Stimulated activated CD4-positive, alpha-beta T cell treated with anti-CD3 and anti-CD28 coated beads, Interleukin-2, amount 100 ng/mL, for 24 hours (primary cell): ENCODE measurements at places on chromosomes 16 and 17.

GRCh38 chr17:77140878-77141767 lies at the start of gene SEC14L1:
Gene SEC14L1 (plus strand): TSS chr17:77140969. CDS start chr17:77143597, 2,628 bp downstream.
- peak; percentile 47 for DNase-seq

DNA sequence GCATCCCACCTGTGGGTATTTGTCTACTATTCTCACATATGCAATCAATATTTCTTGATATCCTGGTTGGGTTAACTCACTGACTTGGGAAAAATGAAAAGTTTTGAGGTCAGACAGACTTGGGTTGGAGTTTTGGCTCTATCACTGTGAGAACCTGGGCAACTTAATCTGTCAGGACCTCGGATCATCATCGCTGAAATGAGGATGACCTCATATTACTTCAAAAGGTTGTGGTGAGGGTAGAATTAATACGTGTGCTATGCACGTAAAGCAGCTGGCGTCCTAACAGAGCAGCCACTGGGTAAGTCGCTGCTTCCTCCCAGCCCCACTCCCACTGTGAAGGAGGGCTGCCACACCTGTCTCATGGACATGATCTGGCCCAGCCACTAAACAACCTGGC lies 57.3 kb downstream of the COG7 start:
- DNase-seq: no peak

- no peak for DNase-seq
Observed at GRCh38 chr16:49473773-49474172, 100.2 kb downstream of the C16orf78 start.

- DNase-seq: no peak
Observed at GRCh38 chr17:82153295-82153691, 55.3 kb upstream of the FASN start.

DNA sequence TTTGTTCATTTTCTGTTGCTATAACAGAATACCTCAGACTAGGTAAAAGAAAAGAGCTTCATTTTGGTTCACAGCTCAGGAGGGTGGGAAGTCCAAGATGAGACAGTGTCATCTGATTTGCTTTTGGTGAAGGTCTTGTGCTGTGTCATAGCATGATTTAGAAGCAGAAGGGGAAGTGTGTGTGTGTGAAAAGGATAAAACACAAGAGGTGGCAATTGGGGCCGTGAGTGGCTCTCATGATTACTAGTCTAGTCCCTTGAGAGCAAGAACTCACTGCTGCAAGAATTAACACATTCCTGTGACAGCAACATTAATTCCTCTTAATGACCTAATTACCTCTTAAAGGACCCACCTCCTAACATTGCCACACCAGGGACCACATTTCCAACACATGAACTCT lies 8.3 kb downstream of the SLC35G3 start:
- DNase-seq: no peak

DNA sequence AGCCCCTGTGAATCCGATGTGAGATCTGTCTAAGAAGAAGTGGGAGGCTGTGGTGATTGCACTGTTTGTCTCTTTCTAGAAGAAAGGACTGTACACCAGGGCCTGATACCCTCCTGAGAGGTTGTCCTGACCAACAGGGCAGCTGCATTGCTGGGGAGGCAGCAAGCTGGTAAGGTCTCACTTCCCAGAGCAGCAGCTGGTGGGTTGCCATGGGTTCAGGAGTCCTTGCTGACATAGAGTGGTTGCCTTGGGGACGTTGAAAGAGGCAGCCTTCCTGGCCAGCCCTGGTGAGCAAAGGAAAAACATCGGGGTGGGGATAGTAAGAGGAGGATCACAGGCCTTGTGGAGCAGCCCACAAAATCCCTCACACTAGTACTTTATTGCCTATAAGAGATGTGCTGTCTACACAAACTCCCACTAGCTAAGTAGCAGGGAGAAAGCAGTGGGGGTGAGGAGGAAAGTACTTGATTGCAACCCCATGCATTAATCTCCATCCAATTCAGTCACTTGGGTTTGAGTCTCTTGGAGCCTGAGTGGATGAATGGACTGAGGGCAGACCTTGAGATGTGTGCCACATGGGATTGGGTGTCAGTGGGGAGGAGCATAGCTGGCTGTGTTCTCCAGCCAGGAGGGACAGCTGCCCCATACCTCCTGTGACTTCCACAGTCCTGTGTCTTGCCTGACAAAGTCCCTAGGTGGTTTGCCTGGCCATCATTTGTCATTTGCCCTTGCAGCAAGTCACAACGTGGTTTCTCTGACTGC lies 143.8 kb upstream of the RPL38 start:
- no peak for DNase-seq

GRCh38 chr17:38546396-38546795 lies 59.4 kb downstream of the SRCIN1 start:
- DNase-seq: no peak

DNA sequence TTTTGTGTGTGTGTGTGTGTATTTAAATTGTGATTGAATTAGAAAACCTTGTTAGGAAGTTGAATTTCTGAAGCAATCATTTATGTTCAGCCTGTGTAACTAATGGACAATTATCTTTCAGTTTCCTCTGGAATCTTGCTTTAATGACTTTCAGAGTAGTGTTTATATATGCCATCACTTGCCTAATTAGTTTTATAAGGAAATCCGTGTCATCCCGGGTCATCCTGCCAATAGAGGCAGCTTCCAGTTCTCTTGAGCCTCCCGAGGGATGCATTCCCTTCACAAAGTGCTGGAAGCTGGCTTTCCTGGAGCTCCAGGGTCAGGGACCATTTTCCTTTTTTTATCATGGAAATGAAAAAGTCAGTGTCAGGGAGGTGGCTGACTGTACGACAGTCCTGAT lies 42.9 kb downstream of the PRKCA start:
- DNase-seq: no peak

DNA sequence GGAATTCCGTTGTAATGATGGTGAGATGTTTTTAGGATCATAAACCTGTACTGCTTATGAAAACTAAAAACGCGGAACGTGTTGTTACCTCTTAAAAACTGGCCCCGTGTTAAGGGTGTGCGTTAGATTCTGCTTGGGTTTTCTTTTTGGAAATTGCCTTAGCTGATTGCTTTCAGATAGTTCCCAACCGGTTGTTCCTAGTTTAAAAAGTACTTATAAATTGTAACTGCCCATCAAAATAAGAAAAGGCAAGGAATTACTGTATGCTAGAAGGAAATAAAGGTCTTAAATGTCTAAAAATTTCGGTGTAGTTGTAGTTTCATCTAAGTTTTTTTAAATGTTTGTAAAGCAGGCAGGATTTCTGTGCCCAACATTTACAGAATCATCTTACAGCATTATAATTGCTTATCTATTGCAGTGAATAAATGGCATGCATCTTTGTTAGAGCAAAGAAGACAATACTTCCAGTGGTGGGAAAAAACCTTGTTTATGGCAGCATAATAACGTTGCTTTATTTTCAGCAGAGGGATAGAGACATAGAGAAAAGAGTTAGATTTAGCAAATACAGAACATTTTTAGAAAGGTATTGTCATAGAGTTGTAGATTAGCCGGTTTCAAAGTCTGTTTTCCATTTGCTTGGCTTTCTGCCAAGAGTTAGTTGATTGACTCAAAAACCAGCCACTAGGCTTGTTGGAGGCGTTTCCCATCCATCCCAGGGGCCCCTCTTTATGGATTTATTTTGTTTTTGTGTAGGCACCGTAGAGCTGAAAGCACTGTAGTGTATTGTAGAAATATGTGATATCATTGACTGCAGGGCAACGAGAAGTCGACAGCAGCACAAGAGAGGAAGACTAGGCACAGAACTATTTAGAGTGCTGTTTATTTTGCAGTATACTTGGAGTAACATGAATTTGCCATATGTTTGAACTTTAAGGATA lies 1.7 kb downstream of the PPM1D start:
- DNase-seq: peak; percentile 50

GRCh38 chr17:15913826-15914225 lies 31.1 kb upstream of the ADORA2B start:
- DNase-seq: no peak

GRCh38 chr17:3002538-3003295 lies 60.7 kb downstream of the OR1D5 start:
- no peak for DNase-seq

GRCh38 chr17:62824290-62825131 lies 16.4 kb upstream of the MARCHF10 start:
- no peak for DNase-seq

DNA sequence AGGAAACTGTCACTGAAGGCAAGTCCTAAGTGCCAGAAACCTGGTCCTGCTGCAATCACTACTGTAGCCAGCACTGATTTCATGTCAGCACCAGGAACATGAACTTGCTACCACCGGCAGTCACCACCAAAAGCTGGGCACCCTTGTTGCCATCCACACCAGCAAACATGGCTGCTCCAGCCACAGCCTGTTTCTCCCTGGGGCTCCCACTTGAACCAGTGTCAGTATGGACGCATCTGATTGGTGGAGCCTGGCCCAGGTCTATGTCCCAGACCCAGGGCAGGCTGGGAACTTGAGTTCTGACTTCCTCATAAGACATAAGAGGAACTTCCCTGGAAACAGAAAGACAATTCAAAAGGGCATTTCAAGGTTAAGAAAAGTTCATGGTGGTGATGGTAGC lies 56.5 kb downstream of the COPRS start:
- no peak for DNase-seq

- no peak for DNase-seq
Observed at GRCh38 chr17:55089256-55089655, 120.7 kb downstream of the STXBP4 start.

DNA sequence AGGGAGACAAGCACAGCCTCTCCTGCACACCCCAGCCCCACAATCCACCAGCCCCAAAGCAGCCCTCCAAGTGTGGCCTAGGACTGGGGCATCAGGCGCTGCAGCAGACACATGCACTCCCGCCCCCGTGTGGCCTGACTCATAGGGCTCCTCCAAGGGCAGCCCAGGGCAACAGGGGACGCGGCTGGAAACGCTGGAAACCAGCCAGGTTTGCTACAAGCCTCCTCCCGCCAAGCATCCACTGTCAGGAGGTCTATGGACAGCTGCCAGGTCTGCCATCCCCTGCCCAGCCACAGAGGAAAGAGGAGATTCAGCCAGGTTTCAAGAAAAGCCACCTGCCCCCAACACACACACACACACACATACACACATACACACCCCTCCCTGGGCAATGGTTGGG lies 25.8 kb downstream of the SRCIN1 start:
- peak; percentile 40 for DNase-seq

DNA sequence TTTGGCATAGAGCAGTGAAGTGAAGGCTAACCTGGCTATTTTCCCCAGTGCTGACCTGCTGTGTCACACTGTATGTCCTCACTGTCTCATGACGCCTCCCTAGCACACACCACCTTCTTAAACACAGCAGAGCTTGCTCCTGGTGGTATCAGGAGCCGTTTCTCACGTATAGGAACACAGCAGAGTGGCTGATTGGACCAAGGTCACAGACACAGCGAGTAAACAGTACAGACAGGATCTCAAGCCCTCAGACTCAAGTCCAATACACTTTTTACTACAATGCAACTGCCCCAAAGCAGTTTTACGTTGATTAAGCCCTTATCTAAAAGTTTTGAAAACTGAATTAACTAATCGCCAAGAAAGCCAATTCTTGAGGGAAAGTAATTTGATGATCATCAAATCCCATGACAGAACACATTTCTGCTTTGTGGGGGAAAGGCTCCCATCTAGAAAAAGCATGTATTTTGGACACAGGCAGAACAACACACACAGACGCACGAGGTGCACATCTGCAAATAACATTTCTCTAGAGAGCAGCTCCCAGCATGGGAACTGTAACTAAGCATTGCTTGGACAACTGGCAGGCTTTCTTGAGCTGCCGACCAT lies 15.2 kb downstream of the ARHGAP17 start:
- DNase-seq: no peak

GRCh38 chr16:49022351-49022963 lies 259.2 kb downstream of the CBLN1 start:
- no peak for DNase-seq

DNA sequence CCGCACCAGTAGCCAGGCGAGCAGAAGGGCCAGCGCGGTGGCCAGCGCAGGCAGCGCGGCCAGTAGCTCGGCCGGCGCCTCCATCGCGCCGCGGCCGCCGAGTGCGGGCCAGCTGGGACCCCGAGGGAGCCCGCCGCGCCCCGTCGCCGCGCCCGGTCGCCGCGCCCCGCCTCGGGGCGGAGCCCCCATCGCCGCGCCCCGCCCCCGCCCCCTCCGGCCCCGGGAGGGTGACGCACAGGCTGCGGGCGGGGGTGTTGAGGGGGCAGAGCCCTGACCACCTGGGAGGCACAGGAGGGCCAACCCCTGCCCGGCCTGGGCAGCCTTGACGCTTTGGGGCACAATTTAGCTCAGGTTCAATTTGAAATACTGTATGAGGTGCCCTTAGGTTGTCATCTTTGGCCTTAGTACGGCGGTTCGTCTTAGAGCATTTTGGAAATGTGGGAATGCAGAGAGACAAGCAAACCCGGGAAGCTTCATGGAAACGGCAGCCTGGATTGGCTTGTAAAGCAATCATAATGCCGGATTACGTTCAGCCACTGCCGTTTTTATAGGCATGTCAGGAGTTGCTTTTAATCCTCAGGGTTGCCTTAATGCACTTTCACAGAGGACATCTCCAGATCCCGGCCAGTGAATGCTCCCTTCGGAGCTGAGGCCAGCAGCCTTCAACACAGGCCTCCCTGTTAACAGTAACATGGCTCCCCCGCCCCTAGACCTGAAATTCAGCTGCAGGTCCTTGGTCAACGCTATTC lies at the start of gene MXRA7:
Gene MXRA7, minus strand, starts transcription at position 103 of the 749 bp plus-strand sequence. Its CDS starts 19 bp downstream, at position 84.
- peak; percentile 60 for DNase-seq

- DNase-seq: peak; percentile 70
Observed at GRCh38 chr16:78235168-78235800, 135.8 kb downstream of the WWOX start.

- DNase-seq: no peak
Observed at GRCh38 chr16:53159781-53160436, 105.1 kb downstream of the CHD9 start.
